ENCODE measurements at places on chromosomes 7 and 10.
A peak's percentile ranks its signal among the peaks of the same experiment; 100 is the strongest.

GRCh38 chr10:33653584-33654367, 319.3 kb upstream of the NRP1 start:
- no peak for DNase-seq

DNA sequence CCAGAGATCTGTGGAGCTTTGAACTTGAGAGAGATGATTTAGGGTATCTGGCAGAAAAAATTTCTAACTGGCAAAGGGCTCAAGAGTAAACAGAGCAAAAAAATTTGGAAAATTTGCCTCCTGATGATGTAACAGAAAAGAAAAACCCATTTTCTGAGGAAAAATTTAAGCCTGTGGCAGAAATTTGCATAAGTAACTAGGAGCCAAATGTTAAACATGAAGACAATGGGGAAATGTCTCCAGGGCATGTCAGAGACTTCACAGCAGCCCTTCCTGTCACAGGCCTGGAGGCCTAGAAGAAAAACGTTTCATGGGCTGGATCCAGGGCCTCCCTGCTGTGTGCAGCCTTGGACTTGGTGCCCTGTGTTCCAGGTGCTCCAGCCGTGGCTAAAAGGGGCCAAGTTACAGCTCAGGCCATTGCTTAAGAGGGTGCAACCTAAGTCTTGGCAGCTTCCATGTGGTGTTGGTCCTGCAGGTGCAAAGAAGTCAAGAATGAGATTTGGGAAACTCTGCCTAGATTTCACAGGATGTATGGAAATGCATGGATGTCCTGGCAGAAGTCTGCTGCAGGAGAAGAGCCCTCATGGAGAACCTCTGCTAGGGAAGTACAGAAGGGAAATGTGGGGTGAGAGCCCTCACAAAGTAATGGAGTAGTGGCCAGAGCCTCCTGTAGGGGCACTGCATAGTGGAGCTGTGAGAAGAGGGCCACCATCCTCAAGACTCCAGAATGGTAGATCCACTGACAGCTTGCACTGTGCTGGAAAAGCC, 8.1 kb downstream of the SEMA3D start:
- DNase-seq = no peak

DNA sequence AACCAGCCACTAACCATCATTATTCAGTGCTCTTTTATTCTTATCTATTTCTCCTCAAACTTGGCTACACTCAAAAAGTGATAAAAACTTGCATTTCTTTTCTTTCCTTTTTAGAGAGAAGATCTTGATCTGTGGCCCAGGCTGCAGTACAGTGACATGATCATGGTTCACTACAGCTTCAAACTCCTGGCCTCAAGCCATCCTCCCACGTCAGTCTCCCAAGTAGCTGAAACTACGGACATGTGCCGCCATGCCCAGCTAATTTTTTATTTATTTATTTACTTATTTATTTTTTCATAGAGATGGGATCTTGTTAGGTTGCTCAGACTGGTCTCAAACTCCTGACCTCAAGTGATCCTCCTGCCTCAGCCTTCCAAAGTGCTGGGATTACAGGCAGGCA, 24.6 kb upstream of the TMEM248 start:
- no peak for DNase-seq

DNA sequence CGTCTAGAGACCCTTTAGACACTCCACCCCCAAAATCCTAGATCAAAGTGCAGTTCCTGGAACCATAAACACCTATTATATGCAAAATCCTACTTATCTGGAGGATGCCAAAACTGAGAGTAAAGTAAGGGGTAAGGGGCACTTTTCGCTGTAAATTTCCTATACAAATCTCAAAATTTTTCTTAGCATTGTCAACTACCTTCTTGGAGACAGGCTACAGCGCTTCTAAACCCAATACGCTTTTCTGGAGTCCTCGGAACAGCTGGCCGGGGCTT, 10.4 kb downstream of the TWIST1 start:
- no peak for DNase-seq

GRCh38 chr10:111222961-111223360, 146.1 kb downstream of the ADRA2A start:
- no peak for DNase-seq

- DNase-seq = no peak
Measured at GRCh38 chr7:127715901-127716300, 63.9 kb downstream of the SND1 start.

DNA sequence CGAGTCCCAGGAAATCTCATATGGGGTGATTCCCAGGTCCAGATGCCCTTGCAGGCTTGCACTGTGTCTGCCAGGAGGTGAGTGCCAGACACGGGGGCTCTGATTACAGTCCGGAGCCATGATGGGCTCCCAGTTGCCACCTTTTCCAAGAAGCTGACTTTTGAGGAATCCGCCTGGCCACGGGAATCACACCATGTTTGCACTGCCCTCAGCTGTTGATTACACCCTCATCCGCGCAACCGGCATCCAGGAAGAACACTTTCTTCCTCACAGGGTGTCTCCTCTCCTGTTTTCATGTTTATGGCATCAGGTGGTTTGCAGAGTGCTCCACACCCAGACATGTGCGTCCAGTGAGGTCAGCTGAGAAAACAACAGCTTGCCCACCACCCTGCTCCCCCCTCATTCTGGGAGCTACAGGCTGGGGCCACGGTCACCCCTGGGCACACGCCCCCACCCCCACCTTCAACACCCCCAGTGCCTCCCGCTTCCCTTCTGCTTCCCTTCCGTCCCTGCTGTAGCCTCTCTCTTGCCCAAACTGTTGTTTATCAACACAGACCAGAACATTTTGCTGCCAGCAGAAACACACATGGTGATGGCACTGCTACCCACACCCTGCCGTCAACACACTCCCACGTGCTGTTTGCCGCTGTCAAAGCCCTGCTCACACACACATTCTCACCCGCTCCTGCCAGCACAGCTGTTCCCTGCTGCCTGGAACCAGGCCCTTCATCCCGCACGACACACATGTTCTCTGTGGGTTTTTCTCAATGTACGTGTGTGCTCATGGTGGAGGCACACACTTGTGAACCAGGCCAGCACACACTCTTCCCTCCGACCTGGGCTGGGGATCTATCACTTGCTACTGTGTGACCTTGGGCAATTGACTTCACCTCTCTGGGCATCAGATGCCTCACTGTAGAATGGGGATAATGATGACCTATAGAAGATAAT, 35.8 kb downstream of the DDIT4 start:
- no peak for DNase-seq

- no peak for DNase-seq
Measured at GRCh38 chr10:115951242-115951641, 321.8 kb downstream of the GFRA1 start.

- DNase-seq = no peak
Measured at GRCh38 chr7:47578579-47579270, 3.2 kb downstream of the TNS3 start.

- no peak for DNase-seq
Measured at GRCh38 chr7:28038175-28038797, 142.3 kb downstream of the JAZF1 start.

GRCh38 chr10:71727738-71728737, 8.5 kb upstream of the C10orf105 start:
- DNase-seq = peak; percentile 59

GRCh38 chr10:132726194-132726593, 59.8 kb downstream of the NKX6-2 start:
- DNase-seq = no peak

- no peak for DNase-seq
Measured at GRCh38 chr10:78351283-78351682, 317.6 kb downstream of the RPS24 start.

DNA sequence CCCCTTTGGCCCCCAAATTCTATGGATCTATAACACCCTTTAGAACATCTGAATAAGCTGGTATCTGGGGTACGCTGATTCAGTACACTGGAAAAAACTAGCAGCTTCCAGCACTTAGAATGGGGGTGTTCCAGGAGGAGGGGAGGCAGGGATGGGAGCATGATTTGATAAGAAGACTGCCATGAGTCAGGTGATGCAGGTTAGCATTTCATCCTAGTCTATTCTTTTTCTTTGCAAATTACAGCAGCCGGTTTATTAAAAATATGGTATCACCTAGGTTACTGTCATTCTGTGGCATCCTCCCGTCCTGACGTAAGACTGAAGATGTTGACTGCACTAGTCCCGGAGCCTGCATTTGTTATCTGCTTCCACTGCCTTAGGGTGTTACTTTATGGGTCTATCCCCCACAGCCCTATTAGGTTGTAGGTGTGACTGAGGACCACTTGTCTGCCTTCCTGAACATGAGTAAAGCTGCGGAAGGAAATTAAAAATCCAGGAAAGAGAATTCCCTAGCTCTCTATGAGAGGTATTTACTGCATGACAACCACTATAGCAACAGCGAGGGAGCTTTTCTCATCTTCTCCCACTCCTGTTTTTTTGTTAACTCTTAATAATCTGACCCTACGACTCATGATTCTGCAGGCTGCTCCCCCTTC, 1.9 kb downstream of the HTR5A start:
- DNase-seq = no peak

DNA sequence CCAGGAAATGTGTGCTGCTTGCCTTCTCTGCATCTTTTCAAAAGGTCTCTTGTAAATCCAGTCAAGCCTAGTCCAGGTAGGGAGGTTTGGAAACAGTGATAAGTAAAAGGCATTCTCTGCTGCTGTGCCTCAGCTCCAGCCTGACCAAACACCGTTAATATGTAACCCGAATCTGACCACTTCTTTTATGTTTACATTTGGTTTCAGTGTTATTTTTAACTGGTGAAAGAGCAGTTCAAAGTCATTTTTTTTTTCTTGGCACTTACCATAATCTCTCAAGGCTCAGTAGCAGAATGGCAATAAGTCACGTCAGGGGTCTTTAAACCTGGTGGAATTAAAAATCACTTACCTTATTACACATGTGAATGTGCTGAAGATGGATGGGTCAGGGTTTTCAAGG, 216.8 kb downstream of the PTEN start:
- no peak for DNase-seq

GRCh38 chr10:96509017-96509641, 4.6 kb downstream of the TLL2 start:
- DNase-seq = no peak

DNA sequence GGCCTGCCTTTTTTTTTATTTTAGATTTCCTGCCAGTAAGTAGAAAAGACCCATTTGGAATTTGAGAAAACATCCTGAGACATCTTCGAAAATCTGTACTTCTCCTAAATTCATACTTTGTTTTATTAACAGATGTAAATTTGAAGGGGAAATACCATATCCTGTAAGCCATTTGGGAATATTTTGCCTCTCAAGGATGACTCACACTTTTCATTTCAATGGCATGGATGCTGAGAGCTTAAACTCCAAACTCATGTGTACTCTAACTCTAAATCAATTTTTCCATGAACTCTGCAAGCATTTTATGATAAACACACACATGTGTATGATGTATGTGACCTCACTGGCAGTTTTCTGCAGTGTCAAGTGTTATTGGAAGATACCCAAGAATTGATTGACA, 89.0 kb downstream of the SEMA3A start:
- no peak for DNase-seq

- DNase-seq = no peak
Measured at GRCh38 chr10:69883310-69884023, 81.8 kb downstream of the COL13A1 start.
